Cerebellum (tissue), 4 donors: ENCODE measurements at places on chromosomes 7 and 10. TPM values are rescaled to one million over a fixed set of nuclear protein-coding genes. Genes with fewer than 3 reads are reported as not detected.
A peak's percentile ranks its signal among the peaks of the same experiment; 100 is the strongest.

The FIGNL1 gene
- total RNA-seq, result 33.7 TPM

GRCh38 chr10:133216776-133217175, 13.2 kb upstream of the UTF1 start:
- DNase-seq, result no peak

DNA sequence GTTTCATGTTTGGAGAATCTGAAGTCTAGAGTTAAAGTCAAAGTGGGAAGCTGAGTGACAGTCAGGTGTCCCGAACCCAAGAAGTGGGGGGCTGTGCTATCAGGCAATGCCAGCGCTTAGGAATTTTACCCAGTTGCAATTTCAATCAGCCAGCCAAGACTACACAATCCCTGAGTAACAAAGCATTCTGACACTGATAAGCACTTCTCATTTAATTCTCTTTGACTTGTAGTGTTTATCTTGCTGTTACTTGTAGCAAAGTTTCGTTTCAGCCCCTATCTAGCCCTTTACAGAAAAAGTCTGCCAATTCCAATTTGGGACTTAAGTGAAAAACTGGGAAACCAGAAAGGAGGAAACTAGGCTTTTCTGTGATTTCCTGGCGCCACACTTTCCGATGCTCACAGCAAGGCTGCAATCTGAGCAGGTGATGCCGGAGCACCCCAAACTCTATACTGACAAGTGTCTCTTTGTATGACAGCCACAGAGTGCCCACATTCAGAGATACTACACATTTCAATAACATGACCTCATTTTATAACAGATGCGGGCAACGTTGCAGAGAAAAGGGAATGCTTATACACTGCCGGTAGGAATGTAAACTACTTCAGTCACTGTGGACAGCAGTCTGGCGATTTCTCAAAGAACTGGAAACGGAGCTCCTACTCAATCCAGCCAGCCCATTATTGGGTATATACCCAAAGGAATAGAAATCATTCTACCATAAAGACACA, 61.0 kb downstream of the ITIH5 start:
- no peak for DNase-seq

GRCh38 chr10:11095374-11095801, 77.7 kb downstream of the CELF2 start:
- DNase-seq, result no peak

- DNase-seq, result no peak
Observed at GRCh38 chr10:23172429-23173213, 19.5 kb upstream of the PTF1A start.

The OR6V1 gene
- not detected for total RNA-seq

DNA sequence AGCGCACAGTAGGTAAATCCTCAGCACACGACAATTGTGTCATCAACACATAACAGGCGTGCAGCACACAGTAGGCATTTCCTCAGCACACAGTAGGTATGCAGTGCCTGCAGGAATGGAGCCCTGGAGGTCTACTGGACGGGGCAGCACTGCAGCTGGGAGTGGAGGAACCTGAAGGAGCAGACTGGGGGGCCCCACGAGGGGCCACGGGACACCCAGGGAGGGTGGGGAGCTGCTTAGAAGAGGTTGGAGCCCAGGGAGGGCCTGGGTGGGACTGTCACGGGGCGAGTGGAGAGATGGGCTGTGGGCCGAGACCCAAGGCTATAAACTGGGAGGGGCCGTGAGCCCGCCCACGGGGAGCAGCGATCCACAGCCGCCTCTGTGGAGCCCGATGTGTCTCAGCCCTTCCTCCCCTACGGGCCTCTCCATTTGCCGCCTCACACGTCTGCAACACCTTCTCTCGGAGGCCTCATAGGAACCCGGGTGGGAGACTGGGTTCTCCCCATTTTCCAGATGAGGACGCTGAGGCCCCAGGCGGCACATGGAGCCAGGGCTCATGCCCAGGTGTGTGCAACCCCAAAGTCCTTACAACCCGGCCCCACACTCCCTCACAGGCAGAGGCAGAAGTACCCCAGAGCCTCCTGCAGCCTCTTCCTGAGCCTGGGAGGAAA, 101.5 kb downstream of the MICALL2 start:
- DNase-seq, result no peak

GRCh38 chr7:78959477-78959876, 494.0 kb downstream of the MAGI2 start:
- DNase-seq, result no peak

DNA sequence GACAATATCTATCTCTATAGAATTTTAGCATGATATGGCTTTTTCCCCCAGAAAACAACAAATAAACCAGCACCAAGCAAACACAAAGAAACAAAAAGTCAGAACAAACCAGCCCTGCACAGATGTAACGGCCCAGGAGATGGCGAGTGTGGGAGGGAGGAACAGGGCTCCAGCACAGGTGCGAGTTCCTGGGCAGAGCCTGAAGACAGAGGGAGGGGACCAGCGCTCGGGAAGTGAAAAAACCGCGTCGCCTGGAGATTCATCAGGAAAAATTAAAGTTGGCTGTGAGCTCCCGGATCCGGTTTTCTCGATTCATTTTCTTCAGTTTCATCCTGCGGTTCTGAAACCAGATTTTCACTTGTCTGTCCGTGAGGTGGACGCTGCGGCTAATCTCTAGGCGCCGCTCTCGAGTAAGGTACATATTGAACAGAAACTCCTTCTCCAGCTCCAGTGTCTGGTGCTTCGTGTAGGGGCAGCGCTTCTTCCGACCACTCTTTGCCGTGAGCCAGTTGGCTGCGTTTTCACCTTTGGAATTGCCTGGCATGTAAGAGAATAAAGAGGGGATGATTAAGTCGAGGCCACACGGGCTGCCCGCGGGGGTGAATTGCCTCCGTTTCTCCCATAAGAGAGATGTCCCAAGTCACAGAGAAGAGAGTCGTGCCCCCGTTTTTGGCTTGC, 2.3 kb downstream of the HOXA10 start:
- no peak for DNase-seq

DNA sequence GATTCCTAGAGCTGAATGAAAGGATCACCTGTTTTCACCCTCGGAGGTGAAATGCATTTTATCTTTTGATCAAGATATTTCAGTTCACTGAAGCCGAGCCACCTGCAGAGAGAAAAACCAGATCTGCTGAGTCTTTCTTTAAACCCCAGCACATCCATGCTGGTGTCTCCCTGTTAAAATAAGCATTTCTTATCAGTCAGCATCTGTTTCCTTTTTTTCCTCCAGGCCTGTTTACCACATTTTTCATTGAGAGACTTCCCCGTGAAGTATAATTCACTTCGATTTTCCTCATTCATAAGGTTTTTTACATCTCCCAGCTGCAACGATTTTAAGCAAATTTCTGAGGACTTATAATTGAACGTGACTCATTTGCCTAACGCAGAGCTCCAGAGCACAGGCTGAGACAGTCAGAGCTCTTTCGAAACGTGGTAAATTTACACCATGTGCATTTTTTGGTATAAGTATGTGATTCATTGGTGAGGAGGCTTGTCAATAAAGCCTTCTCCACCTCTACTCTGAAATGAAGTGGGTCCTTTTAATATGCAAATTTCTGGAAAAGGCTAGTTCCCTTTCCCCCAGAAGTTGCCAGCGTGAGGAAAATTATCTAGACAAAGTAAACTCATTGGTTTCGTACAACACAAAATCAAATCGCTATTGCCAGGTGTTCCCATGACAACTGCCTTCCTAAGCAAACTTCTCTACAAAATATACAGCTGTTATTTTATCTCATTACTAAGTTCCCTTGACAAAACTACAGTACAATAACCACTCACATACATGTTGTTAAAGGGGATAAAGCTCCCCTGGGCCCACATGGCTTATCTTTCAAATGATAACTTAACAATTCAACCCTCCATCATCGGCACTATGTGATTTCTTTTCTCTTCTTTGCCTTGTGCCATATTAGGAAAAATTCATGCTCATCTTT, 374.8 kb upstream of the AKR1E2 start:
- no peak for DNase-seq

DNA sequence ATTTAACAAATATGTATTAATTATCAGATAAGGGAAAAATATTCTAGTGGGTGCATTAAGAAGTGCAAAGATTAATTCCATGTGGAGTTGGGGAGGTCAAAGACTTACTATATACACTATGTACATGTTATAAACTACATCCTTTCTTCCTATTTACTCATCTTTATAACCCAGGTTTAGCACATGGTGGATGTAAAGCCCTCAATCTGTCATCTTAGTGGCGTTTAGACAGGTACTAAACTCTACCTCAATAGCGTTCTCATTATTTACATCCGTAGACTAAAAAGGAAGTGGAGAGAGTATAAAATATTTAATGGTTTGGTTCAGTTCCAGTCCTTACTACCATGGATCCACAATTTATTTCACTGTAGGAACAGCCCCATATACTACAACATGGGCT, 14.8 kb upstream of the CELF2 start:
- no peak for DNase-seq

DNA sequence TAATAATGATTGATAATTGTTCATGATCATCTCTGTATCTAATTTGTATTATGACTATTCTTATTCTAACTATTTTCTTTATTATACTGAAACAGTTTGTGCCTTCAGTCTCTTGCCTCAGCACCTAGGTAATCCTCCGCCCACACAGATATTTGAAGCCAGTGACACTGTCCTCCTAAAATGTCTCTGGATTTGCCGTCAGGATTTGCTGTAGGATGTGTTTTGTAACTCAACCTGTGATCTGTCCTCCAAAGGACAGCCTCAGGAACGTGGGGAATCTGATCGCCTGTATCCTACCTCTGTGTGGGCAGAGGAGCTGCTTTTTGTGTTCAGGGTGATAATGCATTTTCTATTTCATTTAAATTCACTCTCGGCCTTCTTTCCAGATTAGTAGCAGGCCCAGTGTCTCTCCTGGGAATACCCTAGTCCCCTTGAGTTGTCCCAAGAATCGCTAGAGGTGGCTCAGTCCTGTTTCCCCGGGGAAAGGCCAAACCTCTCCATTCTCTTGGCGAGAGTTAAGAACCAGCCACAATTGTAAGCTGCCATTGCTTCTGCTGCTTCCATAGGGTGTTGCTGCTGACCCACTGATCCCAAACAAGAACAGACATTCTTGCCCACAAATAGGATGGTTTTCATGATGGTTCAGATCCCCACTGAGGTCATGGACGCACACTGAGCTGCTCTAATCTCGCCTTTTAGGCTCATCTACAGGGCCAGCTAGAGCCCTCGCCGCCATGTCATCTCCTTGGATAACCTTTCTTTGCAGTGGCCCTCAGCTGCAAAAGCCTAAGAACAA, 136.2 kb upstream of the KCNMA1 start:
- DNase-seq, result no peak

The UBE3C gene
- total RNA-seq, result 92.3 TPM

GRCh38 chr10:35335133-35336083, 901 bp upstream of the CCNY start:
- no peak for DNase-seq

GRCh38 chr7:50479743-50480517, 29.8 kb upstream of the FIGNL1 start:
- DNase-seq, result no peak

The ZNF862 gene
- 18.5 TPM for total RNA-seq

GRCh38 chr7:135685306-135686084, 23.2 kb downstream of the STMP1 start:
- DNase-seq, result no peak

GRCh38 chr7:16046041-16046440, 359.6 kb upstream of the MEOX2 start:
- DNase-seq, result no peak

The MTPN gene
- 163 TPM for total RNA-seq

The SPDYE6 gene
- not detected for total RNA-seq

- DNase-seq, result no peak
Observed at GRCh38 chr10:43353495-43354329, 17.7 kb upstream of the FXYD4 start.

The FAM180A gene
- total RNA-seq, result not detected

The STN1 gene
- total RNA-seq, result 7.7 TPM

The SFTPA1 gene
- total RNA-seq, result 4.4 TPM

The PARD3 gene
- 52.6 TPM for total RNA-seq

The MPP7 gene
- total RNA-seq, result 5.6 TPM

DNA sequence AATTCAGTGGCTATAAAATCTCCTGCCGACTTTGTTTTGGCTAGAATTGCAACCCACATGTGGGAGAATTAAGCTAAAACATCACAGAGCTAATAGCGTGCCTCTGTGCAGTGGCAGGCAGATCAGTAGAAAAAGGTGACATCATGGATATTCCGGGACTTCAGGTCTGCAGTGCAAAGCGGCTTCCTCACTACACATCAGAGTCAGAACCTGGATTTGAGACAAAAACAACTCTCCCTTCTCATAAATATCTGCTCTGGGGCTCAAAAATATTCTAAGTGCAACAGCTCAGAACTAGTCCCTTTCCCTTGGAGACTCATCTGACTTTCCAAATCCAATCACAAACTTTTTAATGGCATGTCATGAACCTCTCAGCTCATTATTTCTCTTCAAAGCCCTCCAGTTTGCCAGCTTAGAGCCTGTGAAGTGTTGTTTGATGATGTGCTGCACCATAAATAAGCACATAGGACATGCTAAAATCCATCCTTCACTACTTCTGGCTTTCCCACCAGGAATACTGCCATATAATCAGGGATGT, 337.1 kb downstream of the RNLS start:
- peak; percentile 55 for DNase-seq

- DNase-seq, result no peak
Observed at GRCh38 chr7:48563334-48563733, 361.0 kb upstream of the CDC14C start.

GRCh38 chr7:98354052-98354451, 46.8 kb downstream of the BAIAP2L1 start:
- DNase-seq, result no peak

DNA sequence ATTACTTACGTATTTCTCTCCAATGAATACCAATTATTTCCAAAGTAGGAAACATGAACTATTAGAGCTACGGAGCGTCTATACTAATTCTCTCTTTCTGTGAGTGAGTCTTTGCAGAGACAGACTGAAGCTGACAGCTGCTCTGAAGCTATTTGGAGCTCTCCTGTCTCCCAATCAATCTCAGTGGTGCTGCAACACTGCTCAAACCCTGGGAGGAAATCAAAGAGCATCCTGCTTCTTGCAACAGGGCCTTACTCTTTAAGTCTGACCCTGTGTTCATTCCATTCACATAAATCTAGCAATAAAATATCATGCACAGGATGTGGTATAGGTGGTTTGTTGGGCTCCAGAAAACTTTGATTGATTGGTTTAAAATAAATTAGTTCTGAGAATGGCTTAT, 685.7 kb upstream of the IGFBP3 start:
- no peak for DNase-seq

The OR9A2 gene
- total RNA-seq, result 2.6 TPM

GRCh38 chr10:1308173-1308961, 252.2 kb downstream of the WDR37 start:
- DNase-seq, result no peak

The ANKRD1 gene
- total RNA-seq, result not detected

The ELN gene
- 27.0 TPM for total RNA-seq

The MYH16 gene
- total RNA-seq, result not detected
